Melanocyte of skin (primary cell): ENCODE measurements at places on chromosomes 16 and 17. TPM values are rescaled to one million over a fixed set of nuclear protein-coding genes. Genes with fewer than 3 reads are reported as not detected.

Gene TBC1D28
- not detected in 2 replicates for total RNA-seq

Gene RNU2-1
- total RNA-seq, result not detected in 2 replicates

Gene CHAD
- not detected in 2 replicates for total RNA-seq

Gene KRTAP4-5
- total RNA-seq, result not detected in 2 replicates

Gene TP53TG3F
- total RNA-seq, result not detected in 2 replicates

Gene WNK4
- total RNA-seq, result under 0.01 TPM in 1 of 2 replicates, not detected in the other

Gene MT1E
- 141 and 173 TPM in 2 replicates for total RNA-seq

Gene G6PC1
- under 0.01 TPM in 1 of 2 replicates, not detected in the other for total RNA-seq
